M059J (cell line): ENCODE measurements at places on chromosomes 1 and 21.

DNA sequence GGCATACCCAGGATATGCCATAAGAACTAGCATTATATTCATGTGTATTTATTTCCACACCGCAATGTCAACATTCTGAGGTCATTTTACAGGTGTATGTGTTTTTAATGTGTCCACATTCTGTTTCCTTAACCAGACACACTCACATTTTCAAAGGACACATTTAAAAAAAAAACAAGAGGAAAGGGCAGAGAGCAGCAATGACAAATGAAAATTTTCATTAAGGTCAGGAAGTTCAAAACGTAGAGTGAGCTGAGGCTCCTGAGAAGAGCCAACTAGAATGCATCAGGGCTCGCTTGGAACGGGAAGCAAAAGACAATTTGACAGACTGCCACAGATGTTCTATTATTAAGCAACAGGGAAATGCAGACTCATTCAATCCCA is 4.8 kb upstream of the GNPAT start:
- no peak for DNase-seq

- DNase-seq = no peak
Observed at GRCh38 chr1:184553845-184554244, 167.0 kb downstream of the C1orf21 start.

- no peak for DNase-seq
Observed at GRCh38 chr1:45573231-45573804, 10.5 kb upstream of the NASP start.

DNA sequence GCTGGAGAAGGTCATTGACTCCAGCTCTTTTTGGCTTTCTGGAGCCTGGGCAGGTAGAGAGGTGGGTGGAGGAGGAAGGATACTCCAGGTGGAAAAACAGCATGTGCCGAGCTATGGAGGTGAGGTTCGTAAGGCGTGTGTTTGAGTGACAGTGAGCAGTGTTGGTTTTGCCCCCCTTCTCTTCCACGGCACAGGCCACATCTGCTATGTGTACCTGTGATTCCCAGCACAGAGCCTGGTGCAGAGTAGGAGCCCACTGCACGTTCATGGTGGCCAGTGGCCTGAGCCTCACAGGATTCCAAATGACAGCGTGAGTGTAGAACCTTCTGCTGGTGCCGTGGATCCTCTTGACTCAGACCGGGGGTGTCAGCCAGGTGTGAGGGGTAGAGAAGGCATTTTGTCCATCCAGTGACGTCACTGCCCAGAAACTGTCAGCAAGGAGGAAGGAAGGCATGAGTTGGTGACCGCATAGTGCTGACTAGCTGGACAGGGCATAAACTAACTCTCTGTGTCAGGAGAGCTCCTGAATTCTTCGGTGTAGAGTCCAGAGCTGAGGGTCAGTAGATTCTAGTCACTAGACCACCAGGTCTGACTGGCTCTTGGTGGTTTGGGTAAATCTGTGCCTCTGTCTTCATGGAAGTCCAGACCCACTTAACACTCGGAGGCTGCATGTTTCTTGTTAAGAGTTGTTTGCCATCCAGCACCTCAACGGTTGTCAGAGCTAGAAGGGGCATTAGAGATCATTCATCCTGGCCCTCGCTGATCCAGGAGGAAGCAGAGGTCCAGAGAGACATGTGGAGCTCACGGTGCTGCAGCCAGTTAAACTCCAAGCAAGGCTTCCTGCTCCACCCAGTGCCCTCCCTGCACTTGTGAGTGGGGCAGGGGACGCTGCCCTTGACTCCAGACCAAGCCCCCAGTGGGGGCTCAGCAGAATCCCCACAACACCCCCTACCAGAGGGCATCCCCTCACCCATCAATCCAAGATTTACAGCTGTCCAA is 3.8 kb downstream of the QSOX1 start:
- DNase-seq = no peak
